ENCODE measurements at places on chromosomes 2 and 18.
A peak's percentile ranks its signal among the peaks of the same experiment; 100 is the strongest.

- DNase-seq, result no peak
These were observed 95.1 kb downstream of the STRN start for GRCh38 chr2:36871068-36871707.

DNA sequence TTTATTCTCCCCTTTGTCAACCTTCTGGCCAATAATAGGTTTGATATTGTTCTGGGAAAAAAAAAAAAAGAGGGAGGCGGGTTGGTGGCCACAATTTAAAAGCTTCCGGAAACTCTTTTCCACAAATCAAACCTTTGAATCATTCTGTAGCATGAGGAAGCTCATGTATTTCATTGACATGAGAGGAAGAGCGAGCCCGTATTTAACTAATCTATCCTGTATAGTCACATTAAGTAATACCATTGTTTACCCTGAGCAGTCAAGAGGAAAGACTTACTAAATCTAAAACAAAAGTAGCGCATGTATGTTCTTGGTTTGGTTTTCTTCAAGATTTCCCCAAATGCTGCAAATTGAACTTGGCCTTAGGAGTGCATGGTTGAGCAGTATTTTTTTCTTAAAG lies 120.1 kb downstream of the NCKAP5 start:
- DNase-seq, result no peak

GRCh38 chr2:177464549-177464948 lies 72.0 kb downstream of the AGPS start:
- DNase-seq, result no peak

DNA sequence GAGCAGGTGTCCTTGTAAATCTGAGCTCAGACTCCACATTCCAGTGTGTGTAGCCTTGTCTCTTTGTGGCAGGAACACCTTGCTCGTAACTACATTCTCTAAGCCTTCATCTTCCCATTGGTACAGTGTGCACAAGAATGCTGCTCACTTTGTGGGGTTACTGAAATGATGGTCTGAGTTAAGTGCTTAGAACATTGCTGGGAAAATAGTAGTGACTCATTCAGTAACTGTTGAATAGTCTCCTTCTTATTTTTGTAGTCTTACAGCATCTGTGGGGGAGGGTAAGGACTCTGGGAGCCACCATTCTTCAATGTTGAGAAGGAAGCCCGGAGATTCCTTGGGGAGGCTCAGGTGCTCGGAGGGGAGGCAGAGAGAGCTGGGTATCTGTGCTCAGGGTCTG lies 236.0 kb upstream of the HDAC4 start:
- no peak for DNase-seq

- DNase-seq, result no peak
These were observed 17.1 kb downstream of the DPP4 start for GRCh38 chr2:162056796-162057399.

DNA sequence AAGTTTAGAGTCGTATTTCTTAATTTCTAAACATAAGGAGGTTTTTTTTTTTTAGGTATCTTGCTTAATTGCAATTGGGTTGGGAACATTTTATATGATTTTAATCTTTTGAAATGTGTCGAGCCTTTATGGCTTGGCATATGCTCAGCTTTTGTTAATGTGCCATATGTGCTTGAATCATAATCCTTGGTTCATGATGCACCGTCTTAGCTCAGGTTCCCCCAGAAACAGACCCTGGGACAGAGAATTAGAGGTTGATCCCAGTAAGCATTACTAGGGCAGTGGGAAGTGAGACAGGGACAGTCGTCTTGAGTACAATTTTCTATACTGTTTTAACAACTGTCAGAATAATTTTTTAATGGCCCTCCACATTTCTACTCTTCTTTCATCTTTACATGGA lies 9.3 kb downstream of the CHCHD5 start:
- no peak for DNase-seq

DNA sequence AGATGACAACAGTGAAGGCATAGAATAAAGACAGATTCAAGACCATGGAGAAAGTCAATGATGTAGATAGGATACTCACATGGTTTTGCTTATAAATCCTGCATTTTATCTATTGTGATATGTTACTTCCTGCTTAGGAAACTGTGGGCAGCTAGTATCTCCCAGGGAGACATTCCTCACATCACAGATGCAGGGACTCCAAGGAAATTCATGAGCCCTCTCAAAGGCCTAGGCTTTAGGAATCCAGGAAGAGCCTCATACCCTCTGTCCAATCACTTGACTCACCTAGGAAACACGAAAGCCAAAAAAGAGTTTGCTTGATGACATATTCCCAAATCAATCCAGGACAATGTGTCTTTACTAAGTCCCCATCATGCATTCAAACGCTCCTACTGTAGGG lies 247.8 kb upstream of the KLHL29 start:
- DNase-seq, result no peak

DNA sequence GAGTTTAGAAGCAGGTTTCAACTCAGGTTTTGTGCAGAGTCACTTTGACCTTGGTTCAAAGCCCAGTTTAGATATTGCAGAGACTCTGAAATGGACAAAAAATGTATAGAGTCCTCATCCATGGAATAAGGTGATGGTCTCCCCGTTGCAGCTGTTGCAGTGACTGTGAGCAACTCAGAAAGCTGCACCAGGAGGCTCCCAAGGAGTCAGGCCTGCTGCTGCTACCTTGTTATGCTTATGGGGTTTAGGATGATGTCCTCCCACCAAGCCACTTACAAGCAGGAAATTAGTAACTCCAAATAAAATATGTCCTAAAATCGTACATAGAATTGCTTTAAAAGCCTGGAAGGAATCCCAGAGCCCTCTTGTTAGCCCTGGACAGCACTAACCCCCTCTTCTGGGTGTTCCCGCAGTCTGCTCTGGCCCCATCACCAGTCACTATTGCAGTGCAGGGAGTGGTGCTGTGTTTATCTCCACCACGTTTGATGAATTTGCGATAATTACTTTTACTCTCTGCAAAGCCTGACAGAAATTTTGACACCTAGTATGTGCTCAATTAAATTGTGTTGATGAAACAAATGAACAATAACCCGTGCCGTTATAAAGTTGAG lies 189.0 kb downstream of the CNTNAP5 start:
- no peak for DNase-seq

DNA sequence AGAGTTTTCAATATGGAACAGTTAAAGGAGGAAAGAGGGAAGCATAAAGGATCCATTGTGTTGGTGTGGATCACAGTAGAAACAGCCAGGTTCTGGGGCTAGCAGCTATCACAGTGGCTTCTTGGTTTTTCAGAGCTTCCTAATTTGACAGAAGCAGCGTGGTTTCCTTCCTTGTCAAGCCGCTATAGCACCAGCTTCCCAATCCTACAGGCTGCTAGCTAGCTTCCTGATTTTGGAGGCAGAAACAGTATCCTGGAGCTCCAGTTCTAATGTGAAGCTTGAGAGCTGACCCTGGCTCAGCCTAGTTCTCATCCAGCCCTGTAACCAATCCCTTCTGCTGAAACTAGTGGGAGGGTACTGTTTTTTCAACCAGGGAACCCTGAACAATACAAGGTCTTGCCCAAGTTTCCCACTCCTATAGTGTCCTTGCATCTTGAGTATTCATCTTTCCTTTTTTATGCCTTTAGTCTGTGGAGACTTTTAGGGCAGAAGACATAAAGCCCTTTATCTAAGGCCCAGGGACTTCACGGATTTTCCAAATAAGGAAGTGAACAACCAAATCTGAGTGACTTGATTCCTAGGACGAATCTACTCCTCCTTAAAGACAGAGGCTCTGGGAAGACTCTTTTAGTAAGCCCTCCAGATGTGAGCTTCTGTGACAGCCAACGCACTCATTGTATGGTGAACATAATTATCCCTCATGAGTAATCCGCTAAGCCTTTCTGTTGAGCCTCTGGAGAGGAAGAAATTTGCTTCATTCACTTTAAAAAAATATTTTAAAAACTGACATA lies 33.8 kb downstream of the CCDC93 start:
- peak; percentile 17 for DNase-seq

DNA sequence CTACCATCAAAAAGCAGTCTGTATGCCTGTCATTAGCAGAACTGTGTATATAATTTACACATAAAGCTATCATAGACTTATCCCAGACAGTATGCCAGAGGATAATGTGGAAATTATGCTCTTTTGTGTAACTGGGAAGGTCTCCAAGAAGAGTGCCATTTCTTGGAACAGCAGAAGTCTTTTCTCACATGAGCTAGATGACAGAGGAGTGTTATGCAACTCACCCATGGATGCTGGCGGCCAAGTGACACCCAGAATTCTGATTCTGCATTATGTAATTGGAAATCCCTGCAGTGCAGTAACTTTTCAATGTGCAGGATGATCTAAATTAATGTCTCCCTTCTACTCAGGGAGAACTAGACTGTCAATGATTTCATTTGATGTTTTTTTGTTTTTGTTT lies 160.0 kb downstream of the UBE2E3 start:
- peak; percentile 74 for DNase-seq

GRCh38 chr2:40625849-40626248 lies 174.0 kb upstream of the SLC8A1 start:
- peak; percentile 24 for DNase-seq

- peak; percentile 63 for DNase-seq
These were observed 503.6 kb upstream of the SYT4 start for GRCh38 chr18:43780782-43781340.

GRCh38 chr18:75209129-75209950 lies at the start of gene PTGR3:
TSS of gene PTGR3 (minus strand) at chr18:75209139. CDS start at chr18:75209058, 81 bp downstream.
- peak; percentile 90 for DNase-seq

GRCh38 chr18:5057386-5058348 lies 139.4 kb downstream of the AKAIN1 start:
- no peak for DNase-seq

DNA sequence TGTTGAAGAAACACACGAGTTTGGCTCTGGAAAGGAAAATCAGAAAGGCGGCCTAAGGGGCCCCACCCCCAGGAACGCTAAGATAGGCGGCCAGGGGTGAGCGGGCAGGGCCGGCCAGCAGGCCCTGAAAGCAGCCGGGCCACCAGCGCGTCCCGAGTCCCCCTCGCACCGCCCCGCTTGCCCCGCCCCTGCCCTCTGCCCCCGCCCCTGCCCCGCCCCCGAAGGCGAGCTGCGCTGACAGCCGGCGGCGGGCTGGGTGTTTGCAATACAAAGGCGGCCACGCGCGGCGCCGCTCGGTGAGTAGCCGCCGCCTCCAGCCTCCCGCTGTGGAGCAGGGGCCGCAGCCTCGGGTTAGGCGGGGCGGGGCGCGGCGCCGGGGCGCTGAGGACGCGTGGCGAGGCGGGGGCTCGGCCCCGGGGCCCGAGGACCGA lies at the start of gene LPIN1:
LPIN1 (plus strand) TSS at position 257 of the 431 bp plus-strand sequence. CDS start 18,910 bp downstream, outside the sequence.
- DNase-seq, result peak; percentile 86

DNA sequence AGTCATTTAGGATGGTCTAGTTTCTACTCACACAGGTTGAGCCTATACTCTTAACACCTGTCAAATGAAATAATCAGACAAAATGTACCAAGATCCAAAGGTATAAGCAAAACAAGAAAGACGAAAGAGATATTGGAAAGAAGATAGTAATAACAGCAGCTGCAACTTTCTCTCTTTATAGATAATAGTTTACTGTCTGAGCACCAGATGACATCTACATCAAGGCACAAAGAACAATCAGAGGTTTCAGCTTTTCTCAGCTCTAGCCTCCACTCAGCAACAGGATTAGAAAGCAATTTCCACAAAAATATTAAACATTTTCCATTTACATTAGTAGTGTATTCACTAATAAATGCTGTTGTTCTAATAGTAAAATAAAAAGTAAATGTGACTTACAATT lies 66.3 kb downstream of the RTTN start:
- DNase-seq, result no peak

GRCh38 chr2:110820128-110820527 lies 87.8 kb downstream of the ACOXL start:
- no peak for DNase-seq

- no peak for DNase-seq
These were observed 47.6 kb upstream of the FAM124B start for GRCh38 chr2:224449212-224450147.

DNA sequence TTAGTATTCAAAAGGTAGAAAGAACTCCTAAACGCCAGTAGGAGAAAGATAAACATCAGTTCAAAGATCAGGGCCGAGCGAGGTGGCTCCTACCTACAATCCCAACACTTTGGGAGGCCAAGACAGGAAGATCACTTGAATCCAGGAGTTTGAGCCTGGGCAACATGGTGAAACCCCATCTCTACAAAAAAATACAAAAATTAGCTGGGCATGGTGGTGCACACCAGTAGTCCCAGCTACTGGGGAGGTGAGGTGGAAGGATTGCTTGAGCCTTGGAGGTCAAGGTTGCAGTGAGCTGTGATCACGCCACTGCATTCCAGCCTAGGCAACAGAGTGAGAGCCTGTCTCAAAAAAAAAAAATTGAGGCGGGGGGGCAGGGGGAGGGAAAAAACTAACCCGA lies 40.6 kb downstream of the MBOAT2 start:
- no peak for DNase-seq

GRCh38 chr2:25190536-25190935 lies 22.2 kb upstream of the POMC start:
- no peak for DNase-seq

- no peak for DNase-seq
These were observed 107.3 kb downstream of the TMEFF2 start for GRCh38 chr2:192087398-192087958.

DNA sequence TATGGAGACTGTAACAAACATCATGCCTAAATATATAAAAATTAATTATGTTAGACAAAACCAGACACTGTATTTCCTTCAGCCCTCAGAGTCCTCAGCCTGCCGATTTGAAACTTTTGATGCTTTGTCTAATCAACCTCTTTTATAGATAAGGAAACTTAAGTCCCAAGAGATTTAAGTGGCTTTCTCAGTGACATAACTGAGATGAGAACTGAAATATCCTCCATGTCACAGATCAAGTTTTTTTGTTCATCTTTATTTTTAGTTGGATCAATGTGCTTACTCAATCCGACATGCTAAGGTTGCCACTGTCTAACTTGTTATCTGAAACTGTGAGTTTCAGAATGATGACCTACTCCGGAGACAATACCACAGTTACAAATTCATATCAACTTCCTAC lies 72.3 kb downstream of the BARD1 start:
- no peak for DNase-seq

DNA sequence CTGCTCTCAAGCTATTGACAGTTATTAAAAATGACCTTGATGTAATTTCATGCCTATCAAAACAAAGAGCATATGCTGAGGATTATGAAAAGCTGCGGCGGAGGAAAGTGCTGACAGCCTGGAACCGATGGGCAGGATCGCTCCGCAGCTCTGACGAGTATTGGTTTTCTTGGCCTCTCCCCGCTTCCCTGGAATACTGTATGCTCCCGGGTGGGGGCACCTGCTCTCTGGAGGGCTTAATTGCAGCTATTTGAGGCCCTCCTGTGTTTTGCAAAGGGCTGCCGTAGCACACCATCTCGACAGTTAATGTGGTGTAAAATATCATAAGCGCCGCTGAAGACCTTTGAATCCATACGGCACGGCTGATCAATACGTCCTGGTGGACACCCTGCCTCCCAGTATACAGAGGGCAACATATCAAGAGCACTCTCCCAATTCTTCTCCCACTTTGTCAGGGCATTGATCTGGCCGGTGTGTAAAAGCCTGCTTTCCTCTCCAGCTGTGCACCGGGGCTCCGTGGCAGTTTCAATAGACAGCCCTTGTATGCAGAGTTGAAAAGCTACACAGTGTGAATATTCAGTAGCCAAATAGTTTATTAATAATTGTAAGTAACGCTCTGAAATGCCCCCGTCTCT lies 662.4 kb downstream of the GALR1 start:
- DNase-seq, result no peak
